ENCODE measurements at places on chromosomes 13 and 19.

DNA sequence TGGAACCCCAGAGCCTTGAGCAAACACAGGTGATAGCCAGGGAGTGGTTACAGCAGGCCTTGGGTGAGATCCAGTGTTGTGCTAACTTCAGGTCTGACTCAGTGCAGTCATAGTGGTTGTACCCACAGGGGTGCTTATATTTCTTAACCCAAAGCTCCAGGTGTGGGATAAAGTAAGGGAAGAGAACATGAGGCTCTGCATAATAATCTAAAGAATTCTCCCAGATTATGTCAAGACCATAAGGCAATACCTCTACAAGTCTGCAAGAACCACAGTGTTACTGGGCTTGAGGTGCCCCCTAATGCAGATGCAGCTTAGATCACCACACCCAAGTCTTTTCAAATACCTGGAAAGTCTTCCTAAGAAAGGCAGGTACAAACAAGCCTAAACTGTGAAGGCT is 485.4 kb downstream of the RFC3 start:
- DNase-seq = no peak

- DNase-seq = no peak
These were observed 130.5 kb downstream of the PAN3 start for GRCh38 chr13:28268800-28269223.

GRCh38 chr19:35088131-35088913 is 27.3 kb upstream of the FXYD3 start:
- no peak for DNase-seq

DNA sequence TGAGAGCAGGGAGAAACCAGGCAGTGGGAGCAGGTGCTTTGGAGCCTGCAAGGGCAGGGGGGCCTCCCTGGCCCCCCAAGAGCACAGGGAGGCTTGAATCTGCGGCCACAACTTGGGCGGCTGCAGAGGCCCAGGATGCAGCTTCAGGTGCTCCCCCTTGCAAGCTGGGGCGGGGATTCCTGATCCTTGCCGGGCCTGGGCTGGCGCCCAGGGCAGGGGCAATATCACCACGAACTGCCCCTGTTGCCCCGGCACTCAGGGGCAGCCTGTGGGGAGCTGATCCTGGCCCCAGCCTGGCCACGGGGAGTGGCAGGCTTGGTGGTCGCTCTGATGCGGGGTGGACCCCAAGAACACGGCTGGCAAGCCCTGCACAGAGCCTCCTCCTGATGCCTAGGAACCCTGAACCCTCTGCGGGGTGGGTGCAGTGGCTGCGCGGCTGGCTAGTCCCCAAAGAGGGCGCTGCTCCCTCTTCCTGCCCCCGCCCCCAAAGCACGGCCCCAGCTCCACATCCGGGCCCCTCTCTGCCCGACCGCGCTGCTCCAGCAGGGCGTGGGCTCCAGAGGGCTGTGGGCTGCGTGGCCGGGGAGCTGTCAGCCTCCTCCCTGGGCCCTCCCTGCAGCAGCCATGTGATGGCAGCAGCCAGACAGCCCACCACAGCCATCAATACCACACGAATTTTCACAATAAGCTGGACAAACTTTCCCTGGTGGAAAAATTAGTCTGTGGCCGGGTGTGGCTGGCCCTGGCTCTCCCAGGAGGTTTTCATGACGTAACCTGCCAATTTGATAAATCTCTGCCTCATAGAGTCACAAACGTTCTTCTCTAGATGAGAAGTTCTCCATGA is 21.0 kb downstream of the TNFSF9 start:
- peak; percentile 73 for DNase-seq

DNA sequence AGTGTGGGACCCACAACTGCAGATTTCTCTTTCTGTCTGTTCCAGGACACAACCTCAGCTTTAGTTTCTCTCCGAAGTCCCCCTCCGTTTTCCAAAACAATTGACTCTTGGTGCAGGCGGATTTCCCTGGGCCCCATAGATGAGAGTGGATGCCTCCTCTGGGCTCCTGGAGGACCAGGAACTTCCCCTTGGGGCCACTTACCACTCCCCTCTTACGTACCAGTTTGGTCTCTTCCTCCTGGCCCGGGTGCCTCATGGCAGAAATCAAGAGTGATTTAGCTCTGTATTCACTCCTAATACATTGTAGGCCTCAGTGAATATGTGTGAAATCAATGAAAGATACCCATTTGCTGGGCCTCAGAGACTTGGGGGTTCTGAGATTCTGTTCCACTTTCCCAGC is 34.4 kb downstream of the PPP2R1A start:
- DNase-seq = no peak

DNA sequence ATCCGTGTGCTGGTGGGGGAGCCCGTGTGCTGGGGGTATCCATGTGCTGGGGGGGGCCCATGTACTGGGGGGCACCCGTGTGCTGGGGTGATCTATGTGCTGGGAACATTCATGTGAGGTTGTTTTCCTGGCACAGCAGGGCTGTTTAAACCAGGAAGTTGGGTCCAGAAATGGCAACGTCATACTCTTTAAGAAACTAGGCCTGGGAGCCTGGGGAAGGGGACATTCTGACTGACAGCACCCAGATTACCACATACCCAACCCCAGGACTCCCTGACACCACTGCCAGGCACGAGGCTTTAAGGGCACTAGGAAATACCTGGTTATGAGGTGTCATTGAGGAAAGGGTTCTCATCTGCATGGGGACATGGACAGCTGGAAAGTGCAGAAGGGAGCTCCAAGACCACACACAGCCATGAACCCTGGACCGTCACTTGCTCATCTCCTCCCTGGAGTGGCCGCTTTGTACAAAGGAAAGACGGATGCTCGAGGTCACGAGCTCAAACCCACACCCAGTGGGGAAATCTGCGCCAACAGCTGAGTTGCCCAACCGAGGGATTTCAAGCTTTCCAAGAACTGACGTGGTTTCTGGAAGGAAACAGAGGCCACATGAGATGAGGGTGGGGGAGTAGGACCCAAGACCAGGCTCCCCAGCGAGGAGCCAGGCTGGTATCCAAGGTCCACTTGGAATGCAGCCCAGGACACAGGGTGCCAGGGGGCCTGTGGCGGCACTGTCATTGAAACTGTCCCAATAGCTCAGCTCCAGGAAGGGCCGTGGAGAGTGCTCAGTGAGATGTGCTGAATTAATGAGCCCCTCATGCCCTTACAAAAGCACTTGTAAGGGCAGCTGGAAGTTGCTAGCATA is 40.9 kb downstream of the RAB20 start:
- DNase-seq = no peak

GRCh38 chr19:42207767-42208271 is 9.7 kb downstream of the DEDD2 start:
- DNase-seq = peak; percentile 44

GRCh38 chr19:46218160-46218559 is 11.4 kb upstream of the IGFL1 start:
- peak; percentile 7 for DNase-seq

- no peak for DNase-seq
These were observed 274.7 kb downstream of the SUCLA2 start for GRCh38 chr13:47726394-47726793.

DNA sequence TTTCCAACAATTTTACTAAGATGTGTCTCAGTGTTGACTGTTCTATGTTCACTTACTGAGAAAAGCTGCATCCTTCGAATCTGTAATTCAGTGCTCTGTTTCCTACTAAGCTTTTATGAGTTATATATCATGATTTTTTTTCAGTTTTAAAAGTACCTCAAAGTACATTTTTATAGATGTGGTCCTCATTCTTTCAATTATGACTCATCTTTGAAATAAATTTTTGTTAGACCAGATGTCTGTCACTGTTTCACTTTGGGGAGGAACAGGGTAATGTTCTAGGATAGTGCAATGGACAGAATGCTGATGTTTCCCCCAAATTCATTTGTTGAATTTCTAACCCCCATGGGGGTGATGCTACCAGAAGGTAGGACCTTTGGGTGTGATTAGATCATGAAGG is 74.8 kb downstream of the NALCN start:
- DNase-seq = no peak

DNA sequence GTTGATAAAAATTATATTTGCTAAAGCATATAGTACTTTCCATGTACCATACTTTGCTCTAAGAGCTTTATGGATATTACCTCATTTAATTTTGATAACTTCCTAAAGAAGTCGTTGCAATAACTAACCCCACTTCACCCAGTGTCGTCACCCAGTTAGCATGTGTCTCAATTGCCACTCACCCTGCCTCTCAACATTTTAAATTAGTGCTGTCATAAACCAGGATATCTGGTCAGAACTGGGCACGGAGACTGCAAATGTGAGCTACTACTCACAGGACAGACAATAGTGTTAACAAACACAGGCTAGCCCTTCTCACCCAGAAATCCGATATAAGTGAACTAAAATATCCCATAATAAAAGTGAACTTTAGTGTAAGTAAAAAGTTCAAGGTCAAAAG is 430.6 kb downstream of the KLF12 start:
- no peak for DNase-seq

GRCh38 chr13:40120781-40121180 is 465.3 kb downstream of the COG6 start:
- no peak for DNase-seq

DNA sequence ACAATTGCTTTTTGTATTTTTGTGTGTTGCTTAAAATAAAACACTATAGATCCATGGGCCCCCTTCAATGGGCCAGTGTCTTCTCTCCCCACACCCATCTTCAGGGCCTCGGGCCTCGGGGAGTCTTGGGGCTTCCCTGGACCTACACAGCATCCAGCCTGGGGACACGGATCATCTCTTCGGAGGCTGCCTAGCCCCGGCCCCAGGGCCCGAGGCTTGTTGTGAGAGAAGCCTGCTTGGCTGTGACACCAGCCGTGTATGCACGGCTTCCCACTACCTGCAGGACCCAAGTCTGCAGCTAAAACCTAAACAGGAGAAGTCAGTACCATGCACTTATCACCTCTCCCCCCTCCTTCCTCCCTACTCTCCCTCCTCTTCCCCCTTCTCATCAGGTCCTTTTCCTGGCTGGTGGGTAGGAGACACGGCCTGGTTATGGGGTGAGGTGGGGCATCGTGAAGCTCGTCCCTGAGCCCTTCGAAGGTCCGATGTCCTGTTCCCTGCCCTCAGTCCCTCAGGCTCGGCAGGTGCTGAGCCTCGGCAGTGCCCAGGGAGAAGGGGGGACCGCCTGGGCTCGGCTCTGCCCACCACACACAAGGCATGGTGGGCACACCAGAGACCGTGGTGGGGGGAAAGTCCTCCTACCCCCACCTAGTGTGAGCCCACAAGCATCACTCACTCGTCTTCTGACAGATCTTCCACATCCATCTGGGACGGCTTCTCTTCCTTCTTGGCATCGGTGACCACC is 9.5 kb downstream of the C13orf46 start:
- no peak for DNase-seq

GRCh38 chr19:38316477-38317067 is 825 bp upstream of the YIF1B start:
- no peak for DNase-seq

GRCh38 chr19:55809381-55810058 is 22.3 kb downstream of the NLRP11 start:
- DNase-seq = no peak

DNA sequence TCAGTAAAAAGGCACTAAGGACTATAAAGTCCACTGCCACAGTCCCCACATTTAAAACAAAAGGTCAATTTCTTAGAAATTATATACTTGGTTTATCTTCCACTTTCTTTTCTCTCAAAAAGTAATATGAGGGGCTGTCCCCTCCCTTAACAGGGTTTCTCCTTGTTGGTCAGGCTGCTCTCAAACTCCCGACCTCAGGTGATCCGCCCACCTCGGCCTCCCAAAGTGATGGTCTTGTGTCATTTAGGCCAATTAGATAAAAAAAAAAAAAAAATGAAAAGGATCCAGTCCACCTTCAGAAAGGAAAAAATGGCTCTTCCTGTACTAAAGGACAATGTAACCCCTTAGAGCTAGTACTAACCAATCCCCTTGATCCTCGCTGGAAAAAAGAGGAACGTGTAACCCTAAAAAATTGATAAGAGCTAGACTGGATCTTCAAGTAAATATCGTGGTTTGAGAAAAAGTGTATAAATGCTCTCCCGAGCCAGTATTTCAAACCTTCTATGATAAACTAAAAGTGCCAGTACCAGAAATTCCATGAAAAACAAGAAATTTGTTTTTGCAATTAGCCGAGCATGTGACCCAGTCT is 9.0 kb upstream of the CD70 start:
- no peak for DNase-seq

DNA sequence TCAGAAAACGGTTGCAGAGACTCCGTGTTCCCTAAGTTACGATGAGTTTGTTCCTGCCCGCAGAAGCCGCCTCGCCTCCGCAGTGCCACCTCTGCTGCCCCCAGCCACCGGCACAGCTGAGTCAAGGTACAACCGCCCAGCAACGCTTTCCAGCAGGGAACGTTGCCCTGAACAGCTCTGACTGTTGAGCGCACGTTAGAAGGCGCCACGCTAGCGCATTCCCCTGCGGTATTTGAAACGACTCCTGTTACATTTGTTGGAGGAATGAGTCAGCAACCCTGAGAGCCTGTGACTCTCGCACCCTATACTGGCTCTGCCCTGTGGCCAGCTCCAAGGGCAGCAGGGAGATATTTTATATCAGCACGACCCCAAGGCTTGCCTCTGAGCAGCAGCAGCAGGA is 302.8 kb downstream of the TEX29 start:
- DNase-seq = no peak

- no peak for DNase-seq
These were observed 78.6 kb upstream of the TEX29 start for GRCh38 chr13:111241862-111242261.

- no peak for DNase-seq
These were observed 65.6 kb downstream of the CELF5 start for GRCh38 chr19:3289971-3290569.

GRCh38 chr19:54343868-54344267 is 4.9 kb upstream of the LILRA4 start:
- DNase-seq = no peak

DNA sequence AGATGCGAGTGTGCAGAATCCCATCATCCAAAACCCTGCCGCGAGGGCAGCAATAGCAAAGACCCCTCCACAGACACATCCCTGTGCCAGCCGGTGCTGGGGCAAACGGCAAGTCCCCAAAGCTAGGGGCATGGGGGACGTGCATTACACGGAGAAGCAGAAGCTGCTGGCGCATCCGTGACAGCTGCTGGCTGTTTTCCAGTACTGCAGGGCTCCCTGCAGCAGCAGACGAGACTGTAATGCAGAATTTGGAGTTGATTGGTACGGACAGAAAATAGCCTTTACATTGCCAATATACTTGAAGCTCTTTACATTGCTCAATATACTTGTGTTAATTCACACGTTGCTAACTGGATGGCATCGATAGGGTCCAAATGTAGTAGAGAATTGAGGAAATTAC is 77.2 kb upstream of the TMTC4 start:
- no peak for DNase-seq

- DNase-seq = peak; percentile 29
These were observed 4.6 kb downstream of the KLF12 start for GRCh38 chr13:74129500-74130191.

- DNase-seq = no peak
These were observed 62.8 kb downstream of the TPT1 start for GRCh38 chr13:45278096-45278645.

DNA sequence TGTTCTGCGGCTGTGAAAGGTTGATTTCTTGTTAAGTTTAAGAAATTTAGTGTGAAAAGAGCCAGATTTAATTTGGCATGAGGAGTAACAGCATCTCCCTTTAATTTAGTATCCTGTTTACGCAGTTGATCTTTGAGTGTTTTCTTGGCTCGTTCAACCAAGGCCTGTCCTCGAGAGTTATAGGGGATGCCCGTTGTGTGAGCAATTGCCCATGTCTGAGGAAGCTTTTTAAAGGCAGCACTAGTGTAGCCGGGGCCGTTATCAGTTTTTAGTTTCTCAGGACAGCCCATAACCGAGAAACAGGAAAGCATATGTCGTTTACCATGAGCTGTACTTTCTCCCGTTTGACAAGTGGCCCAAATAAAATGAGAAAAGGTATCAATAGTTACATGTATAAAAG is 47.5 kb upstream of the ZNF43 start:
- no peak for DNase-seq

- DNase-seq = no peak
These were observed 11.6 kb downstream of the HSH2D start for GRCh38 chr19:16155128-16155527.

All from CD4-positive, alpha-beta T cell treated with Interleukin-6 for 4 hours (primary cell).